H1 (cell line): ENCODE measurements at places on chromosomes 2 and 18. TPM values are rescaled to one million over a fixed set of nuclear protein-coding genes. Genes with fewer than 3 reads are reported as not detected.

The SERPINB4 gene
- 0.20 and 0.36 TPM in 2 replicates for polyA plus RNA-seq

The ALPI gene
- polyA plus RNA-seq, result not detected in 2 replicates

The CXCR1 gene
- not detected in 2 replicates for polyA plus RNA-seq

The PSMA8 gene
- not detected in 2 replicates for polyA plus RNA-seq

The FLACC1 gene
- polyA plus RNA-seq, result not detected in 2 replicates

The VAMP8 gene
- polyA plus RNA-seq, result 55.2 and 69.7 TPM in 2 replicates

The CCDC85A gene
- polyA plus RNA-seq, result 0.14 and 0.20 TPM in 2 replicates
